ENCODE measurements at places on chromosomes 1 and 21.

DNA sequence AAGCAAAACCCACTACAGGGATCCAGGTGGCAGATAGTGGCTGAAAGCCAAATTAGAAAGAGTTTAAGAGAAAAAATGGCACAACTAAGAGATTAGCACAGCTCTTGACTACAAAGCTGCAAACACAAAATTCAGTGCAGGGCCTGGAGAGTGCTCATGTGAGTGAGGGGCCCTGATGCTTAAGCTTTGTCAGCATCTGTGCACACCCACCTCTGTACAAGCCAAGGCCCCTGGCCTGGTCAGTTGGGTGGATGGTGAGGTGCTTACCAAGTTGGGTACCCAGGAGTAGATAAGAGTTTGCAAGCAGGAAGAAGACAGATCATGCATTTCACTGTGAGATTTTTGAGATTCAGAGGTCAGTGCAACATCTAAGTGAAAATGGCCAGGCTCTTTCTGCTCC is 62.7 kb upstream of the ATP1B1 start:
- no peak for DNase-seq

- no peak for DNase-seq
Measured at GRCh38 chr21:34965200-34966174, 83.6 kb downstream of the RUNX1 start.

GRCh38 chr1:22349362-22350043 is 102.1 kb upstream of the ZBTB40 start:
- no peak for DNase-seq

GRCh38 chr1:8835941-8836643 is 18.7 kb upstream of the RERE start:
- DNase-seq = no peak

DNA sequence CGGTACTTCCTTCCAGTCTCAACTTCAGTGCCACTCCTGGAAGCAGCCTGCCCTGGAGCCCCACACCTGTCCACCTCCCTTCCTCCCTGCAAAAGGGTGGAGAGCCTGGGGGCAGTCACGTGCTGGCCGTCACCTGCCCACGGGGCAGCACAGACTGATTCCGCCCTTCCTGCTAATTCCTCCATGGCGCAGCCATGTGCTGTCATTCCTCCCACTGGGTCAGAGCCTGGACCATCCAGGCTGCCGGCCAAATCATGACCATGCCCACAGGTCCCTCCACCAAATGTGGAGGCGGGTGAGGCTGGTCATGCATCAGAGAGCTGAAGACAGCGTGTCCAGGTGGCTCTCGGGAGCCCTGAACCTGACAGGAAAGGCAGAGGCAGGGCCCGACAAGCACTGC is 24.4 kb upstream of the GPR153 start:
- no peak for DNase-seq

DNA sequence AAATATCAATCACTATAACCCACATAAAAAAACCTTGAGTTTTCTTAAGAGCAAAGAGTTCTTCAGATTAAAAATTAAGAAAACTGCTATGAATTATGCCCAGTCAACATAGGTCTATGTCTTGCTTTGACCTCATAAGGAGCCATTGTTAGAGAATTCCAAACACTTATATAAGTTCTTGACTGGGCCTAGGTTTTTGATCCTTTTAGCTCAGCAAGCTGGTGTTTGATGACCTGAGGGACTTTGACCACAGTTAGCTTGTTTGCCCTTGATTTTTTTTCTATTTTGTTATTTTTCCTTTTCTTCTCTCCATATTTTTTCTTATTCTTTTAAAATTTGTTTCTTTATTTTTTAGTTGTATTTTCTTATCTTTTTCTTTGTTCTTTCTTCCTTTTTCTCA is 122.3 kb downstream of the RHOU start:
- DNase-seq = no peak

- DNase-seq = peak; percentile 46
Measured at GRCh38 chr1:196997423-196997822, 20.1 kb downstream of the CFHR5 start.

DNA sequence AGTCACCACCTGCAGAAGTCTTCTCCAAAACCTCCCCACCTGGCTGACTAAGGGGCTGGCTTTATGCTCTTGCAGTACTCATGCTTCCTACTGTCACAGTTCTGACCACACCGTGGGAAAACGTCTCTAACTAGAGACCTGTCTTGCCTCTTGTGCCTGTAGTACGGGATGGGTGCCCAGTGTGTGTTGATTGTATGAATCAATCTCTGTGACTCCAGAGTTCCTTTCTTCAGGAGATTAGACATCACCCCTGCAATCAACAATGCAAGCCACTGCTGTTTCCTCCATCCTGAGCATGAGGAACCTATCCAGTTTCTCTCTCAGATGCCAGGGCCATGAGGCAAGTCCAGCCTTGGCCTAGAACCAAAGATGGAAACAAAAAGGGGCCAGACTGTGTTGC is 64.1 kb downstream of the LRRN2 start:
- DNase-seq = no peak

GRCh38 chr1:94634977-94635416 is 93.4 kb upstream of the F3 start:
- DNase-seq = no peak

GRCh38 chr1:54378874-54379554 is 27.2 kb downstream of the SSBP3 start:
- DNase-seq = no peak

GRCh38 chr1:235275223-235275622 is 52.8 kb downstream of the ARID4B start:
- no peak for DNase-seq

DNA sequence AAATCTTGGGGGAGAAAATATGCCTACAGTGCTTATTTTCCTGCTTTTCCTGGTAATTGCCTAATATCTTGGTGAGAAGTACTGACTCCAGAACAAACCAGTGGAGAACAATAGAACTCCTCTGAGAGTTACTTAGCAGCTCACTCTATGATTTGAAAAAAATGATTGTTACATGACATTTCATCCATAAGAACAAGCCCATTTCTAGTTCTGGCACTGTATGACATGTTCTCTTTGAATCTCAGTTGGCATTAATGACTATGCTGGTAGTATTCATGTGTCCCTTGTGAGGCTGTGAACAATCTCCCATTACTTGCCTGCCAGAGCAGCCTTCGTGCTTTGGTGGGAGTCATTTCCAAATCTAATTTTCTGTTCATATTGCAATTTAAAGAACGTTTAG is 58.0 kb downstream of the CLIC4 start:
- DNase-seq = no peak

DNA sequence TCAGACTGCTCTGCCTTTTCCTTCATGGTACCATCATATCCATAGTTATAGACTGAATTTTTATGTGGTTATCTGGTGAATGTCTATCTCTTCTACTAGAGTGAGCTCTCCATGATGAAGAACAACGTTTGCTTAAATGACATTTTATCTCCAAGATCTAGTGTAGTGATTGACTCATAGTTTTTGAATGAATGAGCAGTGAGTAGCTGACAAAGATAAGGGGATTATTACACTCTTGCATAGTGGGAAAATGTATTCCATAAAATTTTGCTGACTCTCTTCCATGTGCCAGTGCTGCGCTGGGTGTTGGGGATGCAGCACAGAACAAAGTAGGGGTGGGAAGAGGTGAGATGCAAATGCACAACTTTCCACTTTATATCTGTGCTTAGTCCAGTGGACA is 147.7 kb downstream of the TGFB2 start:
- DNase-seq = no peak

- DNase-seq = no peak
Measured at GRCh38 chr21:29403922-29404538, 105.3 kb downstream of the BACH1 start.

DNA sequence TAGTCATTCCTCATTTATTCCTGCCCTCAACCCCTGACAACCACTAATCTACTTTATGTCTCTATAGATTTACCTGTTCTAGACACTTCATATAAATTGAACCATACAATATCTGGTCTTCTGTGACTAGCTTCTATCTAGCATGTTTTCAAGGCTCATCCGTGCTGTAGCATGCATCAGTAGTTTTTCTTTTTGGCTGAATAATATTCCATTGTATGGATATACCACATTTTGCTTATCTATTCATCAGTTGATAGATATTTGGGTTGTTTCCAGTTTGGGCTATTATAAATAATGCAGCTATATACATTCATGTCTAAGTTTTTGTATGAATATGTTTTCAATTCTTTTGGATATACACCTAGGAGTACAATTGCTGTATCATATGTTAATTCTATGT is 101.5 kb downstream of the HFM1 start:
- DNase-seq = no peak

- DNase-seq = no peak
Measured at GRCh38 chr1:2091611-2092604, 41.7 kb downstream of the PRKCZ start.

DNA sequence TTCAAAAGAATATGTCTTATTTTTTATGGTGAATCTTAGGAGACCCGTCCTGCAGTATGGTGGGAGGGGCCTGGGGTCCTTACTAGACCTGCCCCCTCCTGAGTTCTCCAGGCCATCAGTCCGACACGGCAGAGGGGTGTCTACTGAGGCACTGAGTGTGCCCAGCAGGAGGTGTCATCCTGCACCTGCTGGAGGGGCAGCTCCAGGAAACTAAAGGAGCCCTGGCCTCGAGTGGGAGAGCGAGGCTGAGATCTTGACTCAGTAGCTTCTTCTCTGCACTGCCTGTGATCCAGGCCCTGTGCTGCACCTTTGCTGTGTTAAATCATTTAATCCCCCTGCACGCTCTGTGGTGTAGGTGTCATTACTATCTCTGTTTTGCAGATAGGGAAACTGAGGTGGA is 587.7 kb downstream of the PTPRU start:
- DNase-seq = no peak

GRCh38 chr1:106889059-106889458 is 167.4 kb upstream of the PRMT6 start:
- DNase-seq = no peak

DNA sequence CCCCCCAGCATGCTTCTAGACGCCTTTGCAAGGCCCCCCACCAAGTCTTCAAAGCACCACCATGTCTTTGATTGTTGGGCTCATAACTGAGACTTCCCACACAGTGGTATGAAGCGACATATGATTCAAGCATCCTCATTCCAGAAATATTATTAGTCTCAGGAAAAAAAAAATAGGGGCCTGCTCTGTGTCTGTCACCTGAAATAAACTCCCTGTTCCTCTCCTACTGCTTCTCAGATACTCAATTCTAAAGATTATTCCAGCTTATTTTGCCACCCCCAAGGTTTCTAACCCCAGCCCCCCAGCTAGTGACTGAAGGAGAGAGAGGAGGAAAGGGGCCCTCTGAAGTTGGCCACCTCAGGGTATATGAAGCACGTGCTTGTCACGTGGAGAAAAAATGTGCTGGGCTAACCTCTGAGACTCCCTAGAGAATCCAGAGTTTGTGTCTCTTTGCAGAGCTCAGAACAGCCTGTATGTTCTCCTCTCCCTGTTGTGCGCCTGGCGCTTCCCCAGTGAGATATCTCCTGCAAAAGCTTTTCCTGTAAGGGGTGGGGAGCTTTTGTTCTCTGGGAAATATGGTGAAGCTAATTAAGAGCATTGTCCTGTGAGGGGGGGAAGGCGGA is 35.9 kb upstream of the RASAL2 start:
- DNase-seq = no peak
